ENCODE measurements at places on chromosomes 4 and X.

GRCh38 chr4:142100941-142101340 lies 464.6 kb downstream of the IL15 start:
- no peak for DNase-seq

- no peak for DNase-seq
These were observed 157.0 kb downstream of the TSPAN5 start for GRCh38 chr4:98501383-98501782.

- DNase-seq = no peak
These were observed 630.4 kb upstream of the FTHL17 start for GRCh38 chrX:31702222-31702621.

DNA sequence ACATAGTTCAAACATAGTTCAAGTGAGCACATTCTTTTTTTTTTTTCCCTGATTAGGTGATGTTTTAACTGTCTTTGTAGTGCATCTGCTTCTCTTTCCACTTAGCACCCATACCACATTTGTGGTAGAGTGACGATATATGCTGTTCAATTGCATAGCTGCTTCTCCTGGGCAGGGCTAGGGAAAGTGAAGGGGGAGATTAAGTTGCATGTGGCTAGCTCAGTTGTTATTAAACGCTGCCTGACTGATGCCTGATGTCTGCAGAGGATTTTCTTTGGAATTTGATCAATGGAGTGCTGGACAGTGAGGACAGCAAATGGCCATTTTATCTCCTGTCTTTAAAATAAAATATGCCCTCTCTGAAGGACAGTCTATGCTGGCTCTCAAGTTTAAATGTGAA lies 63.7 kb downstream of the ANK2 start:
- DNase-seq = no peak

DNA sequence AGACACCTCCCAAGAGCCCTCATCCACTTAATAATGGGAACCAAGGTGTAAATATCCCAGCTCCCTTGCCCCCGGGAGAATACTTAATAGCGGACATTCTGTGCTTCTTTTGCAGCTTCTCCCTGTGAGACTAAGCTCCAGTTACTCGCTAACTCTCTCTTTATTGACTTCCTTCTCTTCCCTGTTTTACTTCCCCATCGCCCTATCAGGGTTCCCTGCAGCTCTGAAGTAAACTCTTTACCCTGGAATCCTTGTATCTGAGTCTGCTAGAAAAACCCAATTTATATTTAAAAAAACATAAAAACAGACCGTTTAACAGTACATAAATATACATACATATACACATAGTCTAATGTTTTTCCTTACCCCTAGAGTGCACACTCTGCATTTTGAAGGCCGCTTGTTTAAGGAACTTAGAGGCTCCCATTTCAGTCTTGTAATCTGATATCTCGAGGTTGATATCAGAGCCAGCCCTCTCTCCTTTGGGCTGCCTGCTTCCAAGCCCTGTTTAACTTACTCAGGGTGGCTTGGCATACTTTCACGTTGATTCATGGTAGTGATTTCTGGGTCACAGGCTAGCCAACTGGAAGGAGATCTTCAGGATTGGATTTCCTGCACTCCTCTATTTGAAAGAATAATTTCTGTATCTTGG lies 177.4 kb upstream of the SCML1 start:
- no peak for DNase-seq

DNA sequence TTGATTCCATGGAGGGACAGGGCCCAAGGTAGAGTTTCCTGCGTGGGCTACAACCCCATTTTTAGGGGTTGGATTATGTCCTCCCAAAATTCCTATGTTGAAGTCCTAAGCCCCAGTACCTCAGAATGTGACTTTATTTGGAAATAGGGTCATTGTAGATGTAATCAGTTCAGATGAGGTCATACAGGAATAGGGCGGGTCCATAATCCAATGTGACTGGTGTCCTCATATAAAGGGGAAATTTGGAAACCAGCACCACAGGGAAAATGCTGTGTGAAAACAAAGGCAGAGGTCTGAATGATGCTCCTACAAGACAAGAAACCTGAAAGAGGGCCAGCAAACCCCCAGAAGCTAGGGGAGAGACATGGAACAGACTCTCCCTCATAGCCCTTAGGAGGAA lies 31.1 kb upstream of the MAMLD1 start:
- DNase-seq = no peak

GRCh38 chr4:155684423-155684822 lies 17.8 kb downstream of the GUCY1A1 start:
- no peak for DNase-seq

DNA sequence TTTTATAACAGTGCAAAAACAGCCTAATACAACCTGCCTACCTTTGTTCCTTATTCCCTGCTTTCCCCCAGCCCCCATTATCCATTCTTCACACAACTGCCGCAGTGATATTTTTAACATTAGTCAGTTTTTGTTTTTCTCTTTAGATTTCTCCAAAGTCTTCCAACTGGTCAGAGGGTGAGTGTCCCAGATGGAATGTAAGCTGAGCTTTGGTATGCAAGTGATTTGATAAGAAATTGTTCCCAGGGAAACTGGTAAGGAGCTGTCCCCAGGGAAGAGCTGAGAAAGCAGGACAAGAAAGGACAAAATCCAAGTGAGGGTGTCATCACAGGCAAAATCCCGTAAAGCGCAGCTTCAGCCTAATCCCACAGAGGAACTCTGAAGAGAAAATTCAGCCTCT lies 475.5 kb upstream of the ADGRL3 start:
- no peak for DNase-seq

DNA sequence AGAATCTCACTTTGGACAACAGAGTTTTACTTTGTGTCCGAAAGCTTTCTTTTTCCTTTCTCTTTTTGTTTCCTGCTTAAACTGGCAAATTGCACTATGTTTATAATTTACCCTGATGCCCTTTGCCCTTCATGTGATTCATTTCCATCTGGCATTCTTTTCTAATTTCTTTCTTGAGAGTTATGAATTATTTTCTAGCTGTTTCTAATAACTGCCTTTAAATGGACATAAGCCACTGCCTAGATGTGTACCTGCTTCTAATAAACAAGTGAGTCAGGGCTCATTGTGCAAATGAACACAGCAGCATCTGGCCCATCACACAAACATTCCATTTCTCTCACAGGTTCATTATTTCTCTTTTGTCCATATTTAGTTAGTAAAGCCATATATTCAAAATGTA lies 242.3 kb upstream of the GPRIN3 start:
- no peak for DNase-seq

- no peak for DNase-seq
These were observed 51.7 kb downstream of the SHROOM3 start for GRCh38 chr4:76486588-76487276.

DNA sequence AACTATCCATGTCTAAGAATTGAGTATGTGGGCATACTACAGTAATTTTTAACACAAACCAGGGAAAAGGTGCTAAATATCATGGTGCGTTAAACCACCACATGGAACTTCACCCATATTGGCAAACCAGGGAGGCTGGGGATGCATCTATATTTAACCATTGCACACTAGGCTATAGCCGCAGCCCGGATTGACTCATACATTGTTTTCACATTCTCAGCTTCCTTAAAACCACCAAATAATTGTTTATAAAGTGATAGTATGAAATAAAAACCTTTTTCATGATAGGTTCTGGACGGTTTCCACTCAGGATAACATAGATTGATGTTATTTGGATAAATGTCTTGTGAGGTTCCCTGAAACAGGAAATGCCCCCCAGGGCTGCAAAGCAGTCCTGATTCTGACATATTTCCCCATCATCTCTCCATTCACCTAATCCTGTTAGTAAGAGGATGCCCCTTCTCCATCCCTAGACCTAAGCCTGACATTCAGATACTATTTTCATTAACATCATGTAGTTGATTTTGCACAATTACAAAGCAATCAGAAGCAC lies 7.9 kb downstream of the COL25A1 start:
- DNase-seq = no peak

DNA sequence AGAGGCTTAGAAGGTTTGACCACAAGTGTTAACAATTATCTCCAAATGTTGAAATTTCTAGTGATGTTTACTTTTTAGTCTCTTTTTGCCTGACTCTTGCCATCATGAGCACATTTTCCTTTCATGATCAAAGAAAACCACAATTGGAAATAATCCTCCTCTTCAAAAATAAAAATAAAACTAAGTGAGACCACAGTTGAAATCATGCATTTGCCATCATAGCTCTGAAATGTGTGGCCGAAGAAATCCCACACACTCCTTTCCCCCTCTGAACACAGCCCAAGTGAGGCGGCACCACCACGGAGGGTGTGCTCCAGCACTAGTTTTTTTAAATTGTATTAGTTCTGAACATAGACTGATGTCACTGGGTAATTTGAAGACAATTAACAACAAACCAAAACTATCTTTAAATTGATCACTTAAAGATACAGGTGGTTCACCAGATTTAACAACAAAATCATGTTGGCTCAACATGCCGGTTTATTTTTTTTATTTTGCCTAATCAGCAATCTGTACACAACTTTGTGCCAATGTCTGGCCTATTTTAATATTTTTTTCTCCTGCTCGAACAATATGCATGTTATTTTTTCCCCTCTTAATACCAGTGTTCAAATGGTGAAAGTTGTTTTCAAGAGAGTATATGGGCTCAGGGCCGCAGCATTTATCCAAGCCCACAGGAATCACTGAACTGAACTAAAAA lies 17.6 kb downstream of the APBB2 start:
- DNase-seq = no peak

GRCh38 chr4:75781305-75781704 lies 56.9 kb downstream of the USO1 start:
- DNase-seq = no peak

DNA sequence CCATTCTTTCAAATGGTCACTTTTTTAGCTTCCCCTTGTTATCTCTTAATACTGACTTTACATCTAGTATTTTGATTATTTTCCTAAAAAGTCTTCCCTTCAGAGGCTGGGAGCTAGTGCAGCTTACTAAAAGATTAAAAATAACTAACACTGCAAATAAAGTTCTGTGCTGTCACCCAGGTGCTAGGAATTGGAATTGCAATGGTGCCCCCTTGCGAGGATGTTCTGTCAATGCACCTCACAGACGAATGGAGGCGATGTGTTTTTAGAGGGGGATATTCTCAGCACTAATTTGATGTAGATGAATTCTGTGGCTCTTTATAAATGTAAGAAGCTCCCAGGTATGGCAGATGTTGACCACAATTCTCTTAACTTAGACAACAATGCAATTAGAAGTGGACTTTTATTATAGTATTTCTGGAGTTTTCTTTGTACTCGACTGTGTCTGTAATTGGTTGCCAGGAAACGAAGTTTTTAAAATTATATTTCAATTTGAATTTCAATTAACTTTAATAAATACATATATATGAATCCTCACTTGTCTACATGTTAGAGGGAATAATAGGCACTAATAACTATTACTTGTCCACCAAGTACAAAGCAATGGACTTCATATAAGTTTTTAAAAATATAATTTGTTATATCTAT lies 22.0 kb upstream of the SMIM31 start:
- DNase-seq = no peak

DNA sequence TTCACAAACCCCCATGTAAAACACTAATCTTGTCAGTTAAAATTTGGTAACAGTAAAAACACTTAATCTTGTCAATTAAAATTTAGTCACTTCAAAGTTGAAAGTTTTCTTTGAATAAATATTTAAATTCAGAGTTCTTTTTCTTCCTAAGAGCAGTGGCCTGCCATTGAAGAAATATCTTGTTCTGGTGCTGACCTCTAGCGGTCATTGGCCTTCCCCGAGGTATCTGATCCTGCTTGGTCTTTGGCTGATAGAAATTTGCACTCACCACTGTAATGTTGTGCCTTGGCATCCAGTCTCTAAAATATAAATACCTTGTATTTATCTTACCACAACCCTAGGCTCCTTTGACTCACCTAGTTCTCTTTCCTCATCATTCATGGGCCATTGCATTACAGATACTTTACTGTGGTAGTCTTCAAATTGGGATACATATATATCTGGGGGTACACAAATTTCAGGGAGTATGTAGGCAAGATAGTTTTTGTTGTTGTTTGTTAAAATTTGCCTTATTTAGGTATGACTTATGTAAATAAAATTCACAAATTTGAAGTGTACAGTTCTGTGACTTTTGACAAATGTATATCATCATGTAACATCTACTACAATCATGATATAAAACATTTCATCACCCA lies 6.7 kb upstream of the ART3 start:
- DNase-seq = no peak

- DNase-seq = no peak
These were observed 6.9 kb downstream of the ANXA10 start for GRCh38 chr4:168099195-168099594.

DNA sequence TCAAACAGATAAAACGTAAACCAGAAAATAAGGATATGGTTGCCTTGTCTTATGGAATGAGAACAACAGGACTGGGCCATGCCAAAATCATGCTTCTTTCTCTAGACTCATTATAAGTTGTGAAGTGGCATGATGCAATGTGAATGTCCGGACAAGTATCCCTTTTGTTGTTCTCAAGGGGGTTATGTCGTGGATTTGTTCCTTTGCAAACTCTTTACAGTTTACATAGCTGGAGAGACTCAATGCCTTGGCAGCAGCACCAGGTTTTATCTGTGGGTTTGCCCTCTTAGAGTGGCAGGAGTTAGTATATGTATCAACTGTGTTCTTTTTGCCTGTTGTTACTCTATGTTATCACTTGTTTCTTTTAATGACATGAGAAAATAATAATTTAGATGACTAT lies 41.4 kb downstream of the SPRY1 start:
- no peak for DNase-seq

DNA sequence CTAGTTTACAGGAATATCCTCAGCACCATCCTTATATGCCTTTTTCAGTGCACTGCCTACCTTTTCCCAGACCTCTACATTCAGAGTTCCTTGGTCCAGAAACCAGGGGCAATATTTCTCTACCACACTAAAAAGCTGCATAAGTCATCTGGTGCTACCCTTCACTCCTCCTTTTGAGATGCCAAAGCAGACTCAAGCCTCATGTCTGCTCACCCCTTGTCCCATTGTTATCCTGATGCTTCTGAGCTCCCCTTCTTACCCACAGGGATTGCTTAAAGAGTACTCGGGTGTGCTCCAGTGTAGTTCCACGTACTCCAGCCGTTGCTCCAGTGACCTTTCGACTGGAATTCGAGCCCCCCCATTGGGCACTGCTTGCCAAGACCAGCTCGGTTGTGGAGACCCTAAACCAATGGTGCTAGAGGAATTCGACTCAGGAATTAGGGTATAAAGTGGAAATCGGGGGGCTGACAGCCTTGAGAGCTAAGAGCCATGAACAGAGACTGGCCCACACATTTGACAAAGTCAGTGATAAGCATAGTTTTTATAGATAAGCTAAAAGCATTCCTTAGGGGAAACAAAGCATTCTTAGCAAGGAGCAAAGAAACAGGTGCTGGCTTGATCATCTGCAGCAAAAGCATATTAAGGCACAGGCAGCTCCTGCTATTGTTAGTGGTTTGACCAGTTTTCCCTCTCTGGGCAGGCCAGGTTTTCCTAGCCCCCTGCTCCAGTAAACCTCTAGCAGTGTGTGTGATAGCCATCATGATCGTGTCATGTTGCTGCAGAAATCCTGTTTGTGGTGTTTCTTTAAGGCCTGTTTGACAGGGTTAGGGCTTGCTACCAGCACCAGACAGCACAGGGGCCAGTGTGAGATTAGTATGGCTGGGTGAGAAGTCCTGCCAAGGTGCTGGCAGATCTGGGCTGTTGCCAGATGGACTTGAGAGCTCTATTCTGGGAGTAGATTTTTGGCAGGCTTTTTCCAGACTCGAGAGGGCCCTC lies 57.5 kb upstream of the WDR1 start:
- DNase-seq = no peak
